ENCODE measurements at places on chromosomes 11 and 22.

DNA sequence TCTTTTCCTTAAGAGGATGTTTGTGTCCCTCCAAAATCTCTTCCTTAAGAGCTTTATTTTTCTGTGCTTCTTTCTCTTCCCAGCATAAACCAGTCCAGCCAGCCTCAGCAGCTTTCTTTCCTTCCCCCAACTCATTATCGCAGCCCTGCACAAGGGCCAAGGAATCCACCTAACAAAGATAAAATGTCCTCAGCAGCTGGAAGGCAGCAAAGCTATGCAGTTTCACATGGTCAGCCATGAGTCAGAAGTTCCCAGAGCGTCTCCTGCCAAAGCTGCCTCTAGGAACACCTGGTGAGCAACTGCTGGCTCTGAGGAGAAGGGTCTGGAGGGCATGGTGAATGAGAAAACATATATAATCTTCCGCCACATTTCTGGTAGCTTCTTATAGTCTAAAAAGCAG is 45.3 kb upstream of the HMGXB4 start:
- no peak for DNase-seq

DNA sequence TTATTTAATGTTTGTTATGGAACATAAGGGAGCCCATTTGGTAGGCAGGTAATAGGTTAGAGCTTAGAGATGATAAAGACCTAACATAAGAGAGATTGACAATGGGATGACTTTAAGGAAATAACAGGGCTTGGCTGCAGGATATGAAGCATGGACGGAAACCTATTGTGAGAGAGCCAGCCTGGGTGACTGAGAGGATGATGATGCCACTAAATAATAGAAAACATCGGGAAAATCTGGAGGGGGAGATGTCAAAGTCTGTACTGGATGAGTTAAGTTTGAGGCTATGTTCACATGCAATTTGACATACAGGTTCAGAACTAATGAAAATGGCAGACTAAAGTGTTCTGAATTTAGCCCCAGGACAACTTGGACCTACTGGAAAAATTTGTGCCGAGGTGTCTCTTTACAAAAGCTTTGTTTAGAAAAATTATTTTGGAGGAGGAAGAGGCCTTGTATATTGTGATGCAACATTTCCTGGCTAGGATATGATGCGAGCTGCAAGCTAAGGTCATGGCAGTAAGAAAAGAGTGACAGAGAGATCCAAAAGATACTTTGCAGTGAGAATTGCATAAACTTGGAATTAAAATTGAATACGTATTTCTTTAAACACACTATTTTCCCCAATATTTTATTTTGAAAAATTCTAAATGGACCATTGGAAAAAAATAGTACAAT is 339.3 kb upstream of the PLET1 start:
- no peak for DNase-seq

GRCh38 chr11:102453921-102454320 is 1.4 kb upstream of the TMEM123 start:
- no peak for DNase-seq

DNA sequence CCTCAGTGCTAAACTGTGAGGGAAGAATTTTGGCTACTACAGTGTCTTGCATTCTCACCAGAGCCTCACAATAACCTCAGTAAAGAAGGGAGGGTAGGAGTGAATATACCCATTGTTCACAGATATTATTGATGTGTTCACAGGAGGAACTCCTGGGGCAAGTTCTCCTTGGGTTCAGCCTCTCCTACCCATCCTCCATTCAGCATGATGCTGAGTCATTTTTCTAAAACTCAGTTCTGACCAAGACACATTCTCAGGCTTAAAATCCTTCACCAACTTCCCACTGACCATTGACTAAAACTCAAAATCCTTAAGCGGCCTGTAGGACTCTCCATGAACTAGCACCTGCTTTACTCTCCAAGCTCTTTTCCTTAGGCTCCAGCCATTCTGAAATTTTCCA is 48.7 kb downstream of the SYTL2 start:
- DNase-seq = no peak

- peak; percentile 31 for DNase-seq
These were observed 88.1 kb downstream of the PIWIL4 start for GRCh38 chr11:94655291-94655690.

- peak; percentile 70 for DNase-seq
These were observed 347 bp downstream of the MN1 start for GRCh38 chr22:27801202-27801615.

DNA sequence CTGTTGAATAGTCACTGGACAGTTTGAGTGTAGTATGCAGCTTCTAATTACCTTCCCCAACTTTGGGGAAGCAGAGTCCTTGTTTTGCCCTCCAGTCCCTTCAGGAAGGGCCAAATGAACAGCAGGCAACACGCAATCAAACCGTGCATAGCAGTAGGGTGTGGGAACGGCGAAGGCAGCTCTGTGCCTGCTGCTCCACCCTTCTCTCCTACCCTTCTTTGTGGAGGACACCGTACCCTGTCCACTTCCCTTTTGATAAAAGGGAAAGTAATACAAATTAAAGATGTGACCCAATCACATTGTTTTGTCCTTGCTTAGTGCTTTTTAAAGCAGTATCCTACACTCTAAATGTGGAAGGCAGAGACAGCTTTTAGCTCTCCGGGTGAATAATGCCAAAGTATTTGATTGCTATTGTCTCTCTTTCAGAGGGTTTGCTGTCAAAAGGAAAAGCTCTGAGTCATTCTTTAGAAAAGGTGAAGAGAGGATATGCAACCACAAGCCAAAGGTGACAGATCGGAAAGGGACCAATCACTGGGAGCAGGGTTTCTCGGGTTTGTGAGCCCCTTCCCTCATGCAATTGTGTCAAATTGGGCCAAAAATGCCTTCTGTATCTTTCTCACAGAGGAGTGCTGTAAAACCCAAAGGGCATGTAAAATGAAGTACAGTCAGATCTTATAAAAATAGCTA is 407.3 kb upstream of the CCDC90B start:
- no peak for DNase-seq

- no peak for DNase-seq
These were observed 38.2 kb upstream of the OR5AK2 start for GRCh38 chr11:56950510-56950909.

GRCh38 chr11:45024316-45024715 is 73.6 kb upstream of the TP53I11 start:
- no peak for DNase-seq

Data from right forelimb (tissue), 1 donor.